ENCODE measurements at places on chromosomes 7 and 10. TPM values are rescaled to one million over a fixed set of nuclear protein-coding genes. Genes with fewer than 3 reads are reported as not detected.

DNA sequence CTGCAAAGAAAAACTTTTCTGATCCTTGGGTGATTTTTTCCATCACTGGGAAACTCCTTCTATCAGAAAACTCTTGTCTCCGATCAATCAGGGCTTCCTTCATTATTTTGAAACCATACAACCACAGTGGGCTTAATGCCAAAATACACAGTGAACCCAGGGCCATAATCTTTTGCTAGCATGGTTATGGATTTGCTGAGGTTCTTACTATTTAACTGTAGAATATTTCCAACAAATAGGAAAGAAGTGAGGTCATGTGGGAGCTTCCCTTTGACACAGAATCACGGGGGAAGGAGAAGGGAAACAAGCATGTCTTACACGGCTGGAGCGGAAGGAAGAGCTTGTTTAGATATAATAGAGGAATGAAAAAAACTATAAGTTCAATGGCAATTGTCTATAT, 1241.7 kb downstream of the REEP3 start:
- no peak for DNase-seq

DNA sequence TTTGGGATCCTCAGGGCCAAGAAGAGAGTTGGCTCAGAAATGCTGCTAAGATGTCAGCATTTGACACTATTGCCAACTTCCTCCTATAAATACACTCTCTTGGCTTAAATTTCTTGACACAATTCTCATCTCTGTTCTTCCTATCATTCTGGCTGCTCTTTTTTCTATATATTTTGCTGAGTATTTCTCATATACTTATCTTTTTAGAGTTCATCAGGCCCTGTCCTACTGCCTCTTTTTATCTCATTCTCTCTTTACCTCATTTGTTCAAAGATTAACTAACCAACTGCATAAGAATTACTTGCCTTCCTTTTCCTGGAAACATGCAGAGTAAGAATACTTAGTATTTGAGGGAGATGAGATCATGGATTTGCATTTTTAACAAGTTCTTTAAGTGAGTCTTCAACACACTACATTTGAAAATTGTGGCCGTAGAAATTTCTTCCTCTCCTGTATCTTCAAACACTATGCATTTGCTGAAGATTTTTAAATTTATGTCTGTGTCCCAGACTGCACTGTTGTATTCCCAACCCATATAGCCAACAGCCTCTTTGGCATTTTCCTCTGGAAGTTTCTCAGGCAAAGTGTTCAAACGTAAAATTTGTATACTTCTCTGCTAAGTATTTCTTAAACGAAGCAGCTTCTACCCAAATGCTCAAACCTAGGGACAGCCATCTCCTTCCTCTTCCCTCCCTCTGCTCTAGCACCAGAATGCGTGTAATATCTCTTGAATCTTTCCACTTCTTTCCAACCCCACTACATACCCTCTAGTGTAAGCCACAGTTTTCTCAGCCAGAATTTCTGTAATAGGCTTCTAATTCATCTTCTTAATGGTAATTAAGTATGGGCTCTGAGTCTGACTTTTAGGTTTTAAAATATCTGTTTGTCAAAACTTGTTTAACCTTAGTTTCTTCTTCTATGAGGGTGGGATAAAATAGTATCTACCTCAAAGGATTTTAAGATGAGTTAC, 35.5 kb downstream of the ARL4A start:
- DNase-seq = no peak

- no peak for DNase-seq
Observed at GRCh38 chr10:97499561-97500296, 1.0 kb downstream of the UBTD1 start.

DNA sequence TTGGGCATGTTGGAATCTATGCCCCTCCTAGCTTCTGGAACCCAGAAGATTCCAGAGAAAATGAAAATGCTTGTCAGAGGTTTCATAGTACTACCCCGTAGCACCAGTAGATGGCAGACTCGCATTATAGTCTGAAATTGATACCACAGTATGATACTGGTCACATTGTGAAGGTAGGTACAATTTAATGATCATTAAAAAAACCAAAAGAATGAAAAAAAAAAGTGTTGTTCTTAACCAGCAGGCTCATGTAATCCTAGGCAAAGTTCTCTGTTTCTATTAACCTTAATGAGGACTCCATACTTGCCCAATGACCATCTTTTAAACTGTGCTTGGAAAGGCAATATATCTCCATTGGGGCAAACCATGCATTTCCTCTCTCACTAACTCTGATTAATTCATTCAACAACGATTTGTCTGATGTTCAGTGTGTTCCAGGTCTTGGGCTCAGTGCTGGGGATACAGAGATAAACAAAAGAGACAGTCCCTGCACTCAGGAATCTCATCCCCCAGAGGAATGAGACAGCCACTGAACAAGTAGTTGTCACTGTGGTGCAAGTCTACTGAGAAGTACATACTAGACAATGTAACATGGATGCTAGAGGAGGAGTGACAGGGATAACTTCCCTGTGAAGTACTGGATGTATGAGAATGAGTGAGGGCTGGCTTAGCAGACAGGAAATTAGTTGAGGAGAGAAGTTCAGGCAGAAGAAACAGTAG, 223.5 kb upstream of the PHYHIPL start:
- peak; percentile 48 for DNase-seq

Gene CNPY1
- not detected for polyA plus RNA-seq

Data from renal cortex interstitium (tissue), 15 donors.